Upper lobe of right lung (tissue), 1 donor: ENCODE measurements at places on chromosomes 1 and 21. TPM values are rescaled to one million over a fixed set of nuclear protein-coding genes. Genes with fewer than 3 reads are reported as not detected.

AIRE gene
- not detected for total RNA-seq

- H3K36me3 ChIP-seq = no peaks in the 10 kb centered on the region
- DNase-seq = peak; percentile 44
- H3K4me1 ChIP-seq = peaks cover 5% of the 10 kb centered on the region
- peaks cover 21% of the 10 kb centered on the region for H3K27me3 ChIP-seq
Observed at GRCh38 chr21:45592208-45592619, 50.0 kb upstream of the SLC19A1 start.

SELL gene
- 12.1 TPM for total RNA-seq

FCRL1 gene
- total RNA-seq = 1.4 TPM

GRCh38 chr21:35222021-35222420, 172.9 kb upstream of the RUNX1 start:
- no peak overlapping the region for H3K4me3 ChIP-seq
- no peaks in the 10 kb centered on the region for H3K36me3 ChIP-seq
- H3K4me1 ChIP-seq = peaks cover 9% of the 10 kb centered on the region

- H3K27ac ChIP-seq = peak within 1 kb of the TSS; percentile 82
- peaks cover 25% of the 10 kb centered on the region for H3K4me1 ChIP-seq
- no peaks in the 10 kb centered on the region for H3K36me3 ChIP-seq
Observed at GRCh38 chr1:248858891-248859889, at the start of gene ZNF692. ZNF692 (minus strand) TSS chr1:248859085; CDS start chr1:248858309, 776 bp downstream.

- DNase-seq = no peak
- no peaks in the 10 kb centered on the region for H3K27me3 ChIP-seq
- H3K36me3 ChIP-seq = no peaks in the 10 kb centered on the region
- no peak overlapping the region for H3K27ac ChIP-seq
- no peak overlapping the region for H3K4me3 ChIP-seq
Observed at GRCh38 chr1:112169517-112169916, 180.0 kb upstream of the KCND3 start.

- DNase-seq = no peak
- H3K27ac ChIP-seq = no peak overlapping the region
- no peaks in the 10 kb centered on the region for H3K27me3 ChIP-seq
- peaks cover 6% of the 10 kb centered on the region for H3K4me1 ChIP-seq
- no peak overlapping the region for H3K4me3 ChIP-seq
Observed at GRCh38 chr1:55127827-55128343, 87.3 kb downstream of the USP24 start.

- DNase-seq = no peak
- no peak overlapping the region for H3K4me3 ChIP-seq
- no peaks in the 10 kb centered on the region for H3K36me3 ChIP-seq
- no peak overlapping the region for H3K27ac ChIP-seq
- H3K4me1 ChIP-seq = peaks cover 13% of the 10 kb centered on the region
Observed at GRCh38 chr1:185789501-185790193, 55.5 kb downstream of the HMCN1 start.

DNA sequence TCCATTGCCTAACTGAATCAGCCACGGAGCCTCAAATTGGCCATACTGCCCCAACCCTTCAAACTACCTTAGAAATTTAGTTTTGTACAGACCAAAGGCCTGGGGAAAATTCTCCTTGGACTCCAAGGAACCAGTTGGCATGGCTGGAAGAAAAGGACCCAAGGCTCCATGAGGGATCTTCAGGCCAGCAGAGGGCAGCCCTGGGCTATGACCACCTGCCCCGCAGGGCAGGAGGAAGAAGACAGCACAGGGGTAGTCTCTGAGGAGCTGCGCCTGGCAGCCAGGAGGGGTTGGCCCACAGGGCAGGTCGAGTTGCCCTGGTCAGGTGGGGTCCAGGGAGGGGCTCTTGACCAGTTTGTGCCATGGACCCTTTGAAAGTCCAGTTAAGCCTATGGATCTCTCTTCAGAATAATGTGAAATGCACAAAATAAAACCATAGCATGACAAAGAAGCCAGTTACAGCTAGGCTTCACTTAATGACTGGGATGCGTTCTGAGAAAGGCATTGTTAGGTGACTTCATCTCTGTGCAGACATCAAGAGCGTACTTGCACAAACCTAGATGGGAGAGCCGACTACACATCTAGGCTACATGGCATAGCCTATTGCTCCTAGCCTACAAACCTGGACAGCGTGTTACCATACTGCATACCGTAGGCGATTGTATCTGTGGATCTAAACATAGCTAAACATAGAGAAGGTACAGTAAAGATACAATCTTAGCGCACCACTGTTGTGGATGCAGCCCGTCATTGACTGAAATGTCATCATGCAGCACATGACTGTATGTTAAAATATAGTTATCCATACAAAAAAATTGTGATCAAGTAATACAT, 26.1 kb downstream of the CACNA1S start:
- H3K27me3 ChIP-seq = no peaks in the 10 kb centered on the region
- H3K36me3 ChIP-seq = no peaks in the 10 kb centered on the region
- no peak overlapping the region for H3K27ac ChIP-seq

GRCh38 chr1:154190550-154190949, 1.4 kb downstream of the TPM3 start:
- no peak for DNase-seq
- no peaks in the 10 kb centered on the region for H3K4me1 ChIP-seq
- H3K36me3 ChIP-seq = no peaks in the 10 kb centered on the region
- no peak overlapping the region for H3K27ac ChIP-seq
- no peak overlapping the region for H3K4me3 ChIP-seq

GRCh38 chr1:32223683-32224082, 1.5 kb downstream of the EIF3I start:
- DNase-seq = no peak
- H3K36me3 ChIP-seq = peaks cover 48% of the 10 kb centered on the region
- H3K4me1 ChIP-seq = peaks cover 24% of the 10 kb centered on the region
- peak overlapping the region; percentile 97 for H3K27ac ChIP-seq
- H3K4me3 ChIP-seq = peak overlapping the region; percentile 92

DNA sequence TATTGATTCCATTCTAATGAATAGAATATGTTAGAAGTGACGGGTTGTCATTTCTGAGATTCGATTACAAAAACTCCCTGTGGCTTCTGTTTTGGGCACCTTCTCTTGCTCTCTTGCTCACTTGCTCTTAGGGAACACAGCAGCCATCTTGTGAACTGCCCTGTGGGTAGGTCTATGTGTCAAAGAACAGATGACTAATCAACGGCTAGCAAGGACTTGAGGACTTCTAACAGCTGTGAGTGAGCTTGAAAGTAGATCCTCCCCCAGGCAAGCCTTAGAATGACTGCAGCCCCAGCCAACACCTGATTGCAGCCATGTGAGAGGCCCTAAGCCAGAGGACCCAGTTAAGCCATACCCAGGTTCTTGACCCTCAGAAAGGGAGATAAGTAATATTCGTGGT, 49.3 kb downstream of the AZIN2 start:
- no peak overlapping the region for H3K27ac ChIP-seq
- no peak for DNase-seq
- no peaks in the 10 kb centered on the region for H3K36me3 ChIP-seq
- H3K4me1 ChIP-seq = peaks cover 9% of the 10 kb centered on the region
- H3K27me3 ChIP-seq = no peaks in the 10 kb centered on the region

TEDDM1 gene
- not detected for total RNA-seq

CAPZA1 gene
- 123 TPM for total RNA-seq

- peaks cover 1% of the 10 kb centered on the region for H3K4me1 ChIP-seq
- H3K36me3 ChIP-seq = no peaks in the 10 kb centered on the region
Observed at GRCh38 chr1:245306628-245307410, 152.0 kb downstream of the KIF26B start.

- H3K27ac ChIP-seq = no peak overlapping the region
- no peak overlapping the region for H3K4me3 ChIP-seq
- H3K36me3 ChIP-seq = peaks cover 42% of the 10 kb centered on the region
- DNase-seq = no peak
- H3K4me1 ChIP-seq = no peaks in the 10 kb centered on the region
- no peaks in the 10 kb centered on the region for H3K27me3 ChIP-seq
Observed at GRCh38 chr1:15557594-15557993, 27.3 kb downstream of the AGMAT start.

- no peaks in the 10 kb centered on the region for H3K36me3 ChIP-seq
- H3K4me3 ChIP-seq = no peak overlapping the region
- H3K27ac ChIP-seq = no peak overlapping the region
Observed at GRCh38 chr1:47241114-47242113, 9.4 kb upstream of the TAL1 start.

E2F2 gene
- total RNA-seq = 0.32 TPM

OR2L2 gene
- total RNA-seq = 0.14 TPM

DNA sequence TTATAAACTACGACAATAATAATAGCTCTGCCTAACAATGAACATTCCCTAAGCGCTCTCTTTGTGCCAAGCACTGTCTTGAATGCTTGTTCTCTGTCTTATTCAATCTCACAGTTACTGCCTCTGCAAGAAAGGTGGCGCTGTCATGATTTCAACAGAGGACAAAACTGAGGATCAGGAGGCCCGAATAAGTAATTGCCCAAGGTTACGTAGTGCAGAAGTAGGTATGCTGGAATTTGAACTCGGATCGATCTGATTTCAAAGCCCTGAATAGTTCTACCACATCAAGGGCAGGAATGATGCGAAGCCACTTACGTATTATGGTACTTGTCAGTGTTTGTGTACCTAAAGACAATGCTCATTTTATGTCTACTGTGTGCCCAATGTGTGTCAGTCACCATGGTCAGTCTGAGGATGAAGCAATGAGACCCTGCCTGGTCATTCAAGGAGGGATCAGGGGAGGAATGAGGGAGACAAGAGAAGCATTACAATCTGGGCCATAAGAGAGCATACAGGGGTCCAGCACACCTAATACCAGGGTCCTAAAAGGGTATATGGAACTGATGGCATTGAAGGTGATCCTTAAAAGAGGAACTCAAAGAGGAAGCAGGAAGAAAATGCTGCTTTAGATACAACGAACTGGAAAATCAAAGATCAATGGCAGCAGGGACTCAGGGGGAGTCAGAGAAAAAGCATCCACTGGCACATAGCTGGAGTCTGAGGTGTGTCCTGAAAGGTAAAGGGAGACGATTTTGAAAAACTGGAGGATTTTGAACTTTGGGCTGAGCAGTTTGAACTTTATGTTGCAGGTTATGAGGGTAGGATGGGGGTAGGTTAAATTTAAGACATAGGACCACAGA, 389.2 kb downstream of the PLPP3 start:
- no peak overlapping the region for H3K4me3 ChIP-seq
- peaks cover 7% of the 10 kb centered on the region for H3K4me1 ChIP-seq
- DNase-seq = no peak
- no peaks in the 10 kb centered on the region for H3K36me3 ChIP-seq
- no peaks in the 10 kb centered on the region for H3K27me3 ChIP-seq

- peaks cover 9% of the 10 kb centered on the region for H3K27me3 ChIP-seq
- no peaks in the 10 kb centered on the region for H3K36me3 ChIP-seq
- H3K27ac ChIP-seq = no peak overlapping the region
Observed at GRCh38 chr1:7268983-7269382, 483.7 kb downstream of the CAMTA1 start.

GRCh38 chr21:19864476-19864875, 1133.7 kb upstream of the NCAM2 start:
- no peaks in the 10 kb centered on the region for H3K27me3 ChIP-seq
- no peaks in the 10 kb centered on the region for H3K4me1 ChIP-seq
- DNase-seq = no peak
- no peak overlapping the region for H3K27ac ChIP-seq
- H3K36me3 ChIP-seq = no peaks in the 10 kb centered on the region
- H3K4me3 ChIP-seq = no peak overlapping the region

DNA sequence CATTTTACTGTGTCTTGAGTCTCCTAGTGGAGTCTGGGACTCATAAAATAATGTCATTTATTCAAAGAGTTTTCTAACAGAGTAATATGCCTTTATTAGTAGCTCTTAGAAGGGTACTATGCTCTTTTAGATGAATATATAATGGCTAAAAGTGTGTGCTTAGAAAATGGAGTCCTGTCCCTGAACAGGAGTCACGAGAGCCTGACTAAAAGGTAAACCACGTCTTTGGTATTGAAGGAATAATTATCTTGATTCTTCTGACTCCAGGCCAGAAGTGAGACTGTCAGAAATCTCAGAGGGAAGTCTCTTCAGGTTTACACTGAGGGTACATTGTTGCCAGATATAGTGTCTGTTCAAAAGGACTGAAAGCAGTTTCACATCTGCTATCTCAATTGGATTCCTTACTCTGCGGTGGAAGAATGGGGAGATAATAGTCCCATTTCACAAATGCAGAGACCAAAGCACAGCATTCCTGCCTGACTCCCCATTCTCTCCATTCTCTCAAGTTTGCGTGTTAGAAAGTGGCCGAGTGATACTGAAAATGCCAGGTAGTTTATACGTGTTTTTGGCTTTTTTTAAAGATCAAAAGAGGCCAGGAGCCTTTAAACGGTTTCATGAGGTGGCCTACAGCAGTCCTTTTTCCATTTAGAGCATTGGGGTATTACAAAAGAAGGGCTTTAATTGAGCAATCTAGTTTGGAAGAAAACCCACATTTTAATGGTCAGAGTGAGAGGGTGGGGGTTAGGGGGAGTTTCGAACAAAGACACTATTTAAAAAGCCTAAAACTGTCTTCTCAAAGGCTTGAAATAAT, 176.6 kb downstream of the VPS13D start:
- H3K4me1 ChIP-seq = peaks cover 43% of the 10 kb centered on the region
- no peak overlapping the region for H3K4me3 ChIP-seq
- H3K27me3 ChIP-seq = no peaks in the 10 kb centered on the region
- H3K27ac ChIP-seq = peak overlapping the region; percentile 26
- no peak for DNase-seq

LRRC8B gene
- total RNA-seq = 22.3 TPM

- no peak for DNase-seq
- no peak overlapping the region for H3K4me3 ChIP-seq
- peaks cover 12% of the 10 kb centered on the region for H3K4me1 ChIP-seq
- no peaks in the 10 kb centered on the region for H3K36me3 ChIP-seq
Observed at GRCh38 chr1:17061486-17061885, 7.7 kb upstream of the SDHB start.

CDC20 gene
- total RNA-seq = 1.8 TPM

DNA sequence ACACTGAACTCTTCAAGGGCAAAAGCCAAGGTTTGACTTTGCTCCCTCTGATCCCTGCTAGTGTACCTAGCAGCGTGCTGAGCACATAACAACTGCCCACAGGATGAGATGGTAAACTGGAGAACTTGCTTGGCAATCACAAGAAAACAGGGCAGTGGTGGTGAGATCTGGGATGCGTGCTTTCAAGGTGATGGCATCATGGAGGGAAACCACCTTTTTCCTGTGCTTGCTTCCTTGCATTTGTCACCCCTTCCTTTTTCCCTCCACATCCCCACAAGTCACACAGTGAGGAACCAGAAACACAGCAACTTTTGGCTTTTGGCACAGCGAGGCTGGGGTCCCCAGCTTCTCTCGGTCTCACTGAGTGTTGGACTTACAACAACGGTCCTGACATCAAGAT, 31.4 kb upstream of the BECN2 start:
- H3K36me3 ChIP-seq = no peaks in the 10 kb centered on the region
- no peak for DNase-seq
- H3K4me1 ChIP-seq = no peaks in the 10 kb centered on the region
